Naive B cell (primary cell): ENCODE measurements at places on chromosomes 11 and 22. TPM values are rescaled to one million over a fixed set of nuclear protein-coding genes. Genes with fewer than 3 reads are reported as not detected.

DNA sequence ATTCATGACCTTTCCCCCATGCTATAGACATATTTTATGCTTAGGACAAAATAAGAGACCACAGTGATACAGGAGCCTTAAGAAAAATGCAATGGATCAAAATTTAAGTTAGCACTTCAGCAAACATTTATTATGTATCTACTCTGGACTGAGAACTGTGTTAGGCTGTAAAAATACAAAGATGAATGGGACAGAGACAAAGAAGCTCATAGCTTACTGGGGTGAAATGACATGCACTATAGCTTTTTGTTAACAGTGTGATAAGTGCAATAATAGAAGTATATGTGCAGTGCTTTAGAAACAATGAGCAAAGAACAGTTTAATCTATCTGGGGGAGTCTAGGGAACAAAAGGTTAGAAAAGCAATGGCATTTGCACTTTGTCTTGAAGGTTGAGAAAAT, 1543.1 kb downstream of the FAM181B start:
- no peak for DNase-seq

DNA sequence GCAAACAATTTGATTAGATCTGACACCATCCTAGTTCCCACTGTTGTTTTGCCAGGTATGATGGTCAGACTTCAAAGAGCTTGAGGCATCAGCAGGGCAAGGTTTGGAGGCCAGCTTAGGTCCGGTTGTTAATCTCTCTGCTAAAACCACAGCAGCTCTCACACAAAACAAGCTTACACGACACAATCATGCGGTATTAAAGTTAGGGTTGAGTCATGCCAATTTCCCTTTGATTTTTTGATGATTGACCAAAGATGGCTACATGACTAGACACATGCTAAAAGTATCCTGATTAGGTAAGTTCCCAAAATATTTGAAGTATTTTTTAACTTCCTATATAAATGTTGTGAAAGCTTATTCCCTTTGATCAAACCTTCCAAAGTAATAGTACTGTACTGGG, 145.9 kb downstream of the ELP4 start:
- DNase-seq: no peak

DNA sequence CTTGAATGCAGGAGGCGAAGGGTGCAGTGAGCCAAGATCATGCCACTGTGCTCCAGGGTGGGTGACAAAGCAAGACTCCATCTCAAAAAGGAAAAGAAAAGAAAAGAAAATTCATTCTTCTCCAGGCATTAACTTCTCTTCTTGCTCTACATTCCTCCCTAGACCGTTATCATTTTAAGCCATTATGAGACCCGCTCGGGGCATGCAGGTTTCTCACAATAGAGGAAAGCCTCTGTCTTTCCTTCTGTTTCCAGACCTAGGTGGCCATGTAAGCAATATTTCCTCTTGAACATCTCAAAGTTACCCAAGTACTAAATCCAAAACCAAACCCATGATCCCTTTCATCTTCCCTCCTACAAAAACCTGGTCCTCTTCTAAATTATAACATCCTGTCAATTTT, 139.6 kb downstream of the RBFOX2 start:
- no peak for DNase-seq

DNA sequence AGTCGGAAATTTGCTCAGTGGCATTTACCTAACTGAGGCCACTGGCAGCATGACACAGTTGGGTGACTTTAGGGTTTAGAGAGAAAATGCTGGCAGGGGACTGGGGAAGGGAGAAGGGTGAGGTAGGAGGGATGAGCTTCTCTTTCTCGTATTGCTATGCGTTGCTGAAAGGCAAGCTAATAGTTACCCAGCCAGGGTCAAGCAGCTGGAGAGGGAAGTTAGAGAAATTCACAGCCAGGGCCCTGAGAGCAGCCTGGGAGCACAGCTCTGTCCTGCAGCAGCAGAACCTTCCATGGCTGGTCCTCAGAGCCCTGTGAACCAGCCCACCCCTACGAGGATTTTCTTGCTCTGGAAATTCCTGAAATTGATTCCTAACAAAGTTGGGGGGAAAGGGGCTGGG, 679.6 kb downstream of the NTM start:
- DNase-seq: no peak

GRCh38 chr11:14249121-14249963, 109.6 kb downstream of the RRAS2 start:
- DNase-seq: peak; percentile 60

GRCh38 chr11:112394304-112394703, 133.6 kb upstream of the PLET1 start:
- DNase-seq: no peak

DNA sequence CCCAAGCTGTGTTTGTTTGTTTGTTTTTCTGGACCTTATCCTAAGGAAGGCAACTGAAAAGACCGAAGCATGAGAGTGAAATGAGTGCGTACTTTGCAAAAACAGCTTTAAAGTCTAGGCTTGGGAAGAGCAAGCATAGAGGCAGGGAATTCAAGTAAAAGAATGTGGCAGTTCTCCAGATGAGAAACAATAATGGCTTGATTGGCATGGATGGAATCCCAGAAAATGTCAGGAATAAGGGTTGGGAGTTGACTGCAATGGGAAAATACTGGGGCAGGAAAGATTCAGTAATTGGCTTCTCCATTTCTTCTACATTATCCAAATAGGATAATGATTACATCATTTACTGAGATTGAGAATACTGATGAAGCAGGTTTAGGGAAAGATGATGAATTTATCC, 17.5 kb downstream of the SAAL1 start:
- DNase-seq: no peak

GRCh38 chr22:32119568-32120235, 39.4 kb downstream of the C22orf42 start:
- DNase-seq: no peak

DNA sequence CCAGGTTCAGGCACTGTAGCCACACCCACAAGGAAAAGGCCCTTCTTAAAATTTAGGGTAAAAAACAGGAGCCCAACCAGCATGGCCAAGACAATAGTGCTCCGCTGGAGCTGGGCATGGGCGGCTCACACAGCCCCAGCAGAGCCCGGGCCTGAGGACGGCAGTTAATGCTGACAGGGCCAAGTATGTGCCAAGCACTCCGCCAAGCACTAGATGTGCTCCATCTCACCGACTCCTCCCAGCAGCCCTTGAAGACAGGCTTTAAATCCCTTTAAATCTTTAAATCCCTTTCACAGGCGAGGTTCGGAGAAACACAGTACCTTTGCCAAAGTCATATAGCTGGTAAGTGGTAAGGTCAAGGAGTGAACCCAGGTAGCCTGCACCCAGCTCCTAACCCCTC, 4.8 kb downstream of the ARFGAP2 start:
- no peak for DNase-seq

DNA sequence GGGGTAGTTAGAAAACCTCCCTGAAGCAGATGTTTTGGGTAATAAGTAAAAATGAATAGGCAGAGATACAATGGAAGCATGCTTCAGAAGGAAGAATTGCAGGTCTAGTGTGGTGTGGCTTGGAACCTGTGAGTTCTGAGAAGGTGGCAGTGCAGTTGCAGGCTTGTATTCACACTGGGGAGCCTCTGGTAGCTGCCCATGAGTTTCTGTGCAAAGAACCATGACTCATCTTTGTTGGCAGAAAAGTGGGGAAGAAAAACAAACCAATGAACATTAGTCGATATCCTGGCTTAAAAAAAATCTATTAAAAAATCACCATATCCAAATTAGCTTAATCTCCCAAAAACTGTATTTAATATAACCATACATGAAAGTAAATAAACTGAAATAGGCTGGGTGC, 232.6 kb downstream of the FAT3 start:
- DNase-seq: no peak

DNA sequence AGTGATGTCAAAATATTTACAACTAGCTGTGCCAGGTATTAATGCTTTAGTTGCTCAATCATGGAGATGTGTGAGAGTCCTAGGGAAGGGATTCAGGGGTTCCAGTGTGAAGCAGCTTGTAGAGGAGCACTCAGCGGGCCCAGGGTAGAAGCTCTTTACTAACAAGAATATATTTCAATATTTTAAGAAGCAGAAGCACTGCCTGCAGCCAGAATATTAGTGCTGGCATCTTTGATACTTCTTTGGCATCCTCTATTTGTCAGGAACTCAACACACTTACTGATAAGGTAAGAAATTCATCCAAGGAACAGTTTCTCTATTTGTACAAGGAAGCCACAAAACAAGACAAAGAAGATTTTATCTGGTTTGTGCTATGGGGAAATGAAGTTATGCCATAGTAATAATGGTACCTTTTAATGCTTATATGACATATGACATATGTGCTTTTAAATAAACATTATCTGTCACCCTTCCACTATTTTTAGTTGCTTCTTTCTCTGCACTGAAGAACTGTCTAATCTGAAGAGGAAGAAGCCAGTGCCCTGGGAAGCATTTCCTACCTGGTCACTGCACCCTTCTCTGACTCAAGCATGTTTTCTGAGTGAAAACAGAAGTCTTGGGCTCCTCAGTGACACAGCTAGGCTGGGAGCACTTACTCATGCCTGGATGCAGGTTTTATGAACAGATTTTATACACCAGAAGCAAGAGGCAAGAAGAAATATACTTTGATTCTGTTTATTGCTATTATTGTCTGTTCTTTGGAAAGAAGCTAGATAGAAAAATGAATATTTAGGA, 388.1 kb upstream of the CCDC90B start:
- DNase-seq: no peak

The GLYATL1 gene
- polyA plus RNA-seq: not detected

The NRGN gene
- 8.3 TPM for polyA plus RNA-seq

The CASP5 gene
- polyA plus RNA-seq: not detected

The VWA5A gene
- polyA plus RNA-seq: 13.3 TPM

The SLC36A4 gene
- 23.6 TPM for polyA plus RNA-seq

The GAL gene
- not detected for polyA plus RNA-seq
